Stimulated activated CD4-positive, alpha-beta T cell treated with anti-CD3 and anti-CD28 coated beads, TNF-alpha, amount 100 ng/mL, for 48 hours (primary cell): ENCODE measurements at places on chromosomes 11 and 22.

DNA sequence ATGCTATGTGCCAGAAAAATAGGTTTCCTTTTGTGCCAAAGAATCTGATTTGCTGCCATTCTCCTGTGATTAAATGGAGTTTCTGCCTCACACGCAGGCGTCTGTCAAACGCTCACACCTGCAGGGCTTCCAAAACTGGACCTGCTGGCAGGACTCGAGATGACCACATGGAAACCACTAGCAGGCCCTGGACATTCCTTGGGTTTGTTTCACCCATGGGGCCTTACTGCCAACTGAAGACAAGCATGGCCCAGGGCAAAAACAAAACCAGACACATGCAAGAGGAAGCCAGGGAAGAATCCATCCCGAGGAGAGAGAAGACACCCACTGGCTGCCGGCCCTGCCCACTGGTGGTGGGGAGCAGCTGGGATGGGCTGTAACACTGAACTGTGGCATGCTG is 55.9 kb upstream of the MN1 start:
- DNase-seq, result no peak

DNA sequence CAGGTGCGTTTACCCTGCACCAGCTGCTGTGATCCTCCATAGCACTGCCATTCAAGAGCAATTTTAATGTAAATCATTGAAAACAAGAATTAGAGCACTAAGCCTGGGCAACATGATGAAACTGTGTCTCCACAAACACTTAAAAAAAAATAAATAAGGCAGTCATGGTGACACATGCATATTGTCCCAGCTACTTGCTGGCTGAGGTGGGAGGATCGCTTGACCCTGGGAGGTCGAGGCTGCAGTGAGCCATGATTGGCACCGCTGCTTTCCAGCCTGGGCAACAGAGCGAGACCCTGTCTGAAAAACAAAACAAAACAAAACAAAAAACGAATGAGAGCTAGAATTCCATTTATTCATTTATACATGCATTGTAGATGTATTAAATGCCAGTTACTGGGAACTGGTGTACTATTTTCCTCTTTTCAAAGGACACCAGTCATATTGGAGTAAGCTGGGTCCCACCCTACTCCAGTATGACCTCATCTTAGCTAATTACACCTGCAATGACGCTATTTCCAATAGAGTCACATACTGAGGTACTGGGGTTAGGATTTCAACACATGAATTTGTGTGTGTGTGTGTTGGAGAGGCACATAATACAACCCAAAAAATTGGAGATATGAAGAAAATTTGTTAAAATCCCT is 101.9 kb downstream of the MICAL2 start:
- no peak for DNase-seq

- DNase-seq, result no peak
Observed at GRCh38 chr22:27507935-27508526, 293.5 kb downstream of the MN1 start.

DNA sequence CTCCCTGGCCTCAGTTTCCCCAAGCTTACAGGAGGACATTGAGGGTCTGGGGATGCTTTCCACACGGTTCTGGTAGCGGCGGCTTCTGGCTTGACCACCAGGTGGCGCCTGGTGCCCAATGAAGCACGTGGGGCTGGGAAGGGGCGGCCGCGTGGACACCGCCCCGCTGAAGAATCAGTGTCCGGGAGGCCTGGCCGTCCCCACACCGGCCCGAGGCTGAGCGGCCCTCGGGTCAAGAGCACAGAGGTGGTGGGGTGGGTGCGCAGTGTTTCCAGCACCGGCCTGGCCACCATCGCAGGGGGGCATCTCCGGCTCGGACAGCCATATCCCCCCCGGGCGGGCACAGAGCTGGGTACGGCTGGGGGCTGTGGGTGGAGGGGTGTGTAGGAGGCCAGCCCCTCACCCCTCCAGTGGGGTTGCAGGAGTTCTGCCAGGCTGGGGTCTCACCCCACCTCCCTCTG is 27.8 kb upstream of the PPARA start:
- DNase-seq, result peak; percentile 53

- DNase-seq, result no peak
Observed at GRCh38 chr11:134612140-134613030, 200.3 kb upstream of the B3GAT1 start.

DNA sequence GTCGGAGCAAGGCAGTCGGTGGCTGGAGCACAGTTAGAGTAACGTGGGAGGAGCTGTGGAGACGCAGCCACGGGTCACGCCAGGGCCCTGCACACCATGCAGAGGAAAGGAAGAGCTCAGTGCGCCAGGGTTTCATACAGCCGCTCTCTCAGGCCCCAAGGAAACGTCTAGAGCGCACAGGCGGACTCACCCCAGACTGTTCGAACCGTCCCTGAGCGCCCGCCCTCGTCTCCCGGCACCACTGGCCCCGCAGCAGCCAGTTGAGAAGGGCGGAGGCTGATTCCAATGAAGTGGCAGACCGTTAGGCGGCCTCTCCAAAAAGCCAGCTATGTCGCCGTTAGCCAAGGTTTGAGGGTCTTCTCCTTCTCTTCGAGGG is 483 bp upstream of the HYLS1 start:
- no peak for DNase-seq

- no peak for DNase-seq
Observed at GRCh38 chr11:41102471-41102870, 357.0 kb downstream of the LRRC4C start.

- DNase-seq, result no peak
Observed at GRCh38 chr11:23674866-23675265, 814.6 kb upstream of the CCDC179 start.

DNA sequence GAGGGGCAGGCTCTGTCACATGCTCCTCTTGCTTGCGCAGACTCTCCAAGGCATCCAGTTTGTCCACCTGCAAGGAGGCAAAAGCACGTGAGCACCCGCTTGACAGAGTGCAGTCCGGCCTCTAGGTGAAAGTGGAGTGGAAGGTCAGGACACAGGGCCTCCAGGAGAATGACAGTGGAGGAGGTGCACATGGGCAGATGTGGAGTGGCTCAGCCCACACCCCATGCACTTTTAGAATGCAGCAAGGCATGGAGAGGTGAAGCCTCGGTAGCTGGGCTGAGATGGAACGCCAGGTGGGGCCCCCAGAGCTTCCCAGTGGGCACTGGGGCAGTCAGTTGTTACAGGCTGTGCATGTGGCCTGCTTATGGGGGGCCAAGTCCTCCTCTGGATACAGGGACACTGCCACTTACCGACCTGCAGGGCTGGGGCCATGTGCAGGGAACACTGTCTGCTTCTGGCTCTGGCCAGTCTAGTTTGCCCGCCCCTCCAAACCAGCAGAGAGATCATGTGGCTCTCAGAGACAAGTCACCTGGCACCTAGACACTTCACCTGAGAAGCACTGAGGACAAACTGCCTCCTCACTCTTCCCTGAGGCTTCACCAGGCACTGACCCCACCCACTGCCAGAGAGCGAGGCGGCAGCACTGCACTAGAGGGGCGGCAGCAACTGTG is 2.3 kb upstream of the SLC25A1 start:
- no peak for DNase-seq

DNA sequence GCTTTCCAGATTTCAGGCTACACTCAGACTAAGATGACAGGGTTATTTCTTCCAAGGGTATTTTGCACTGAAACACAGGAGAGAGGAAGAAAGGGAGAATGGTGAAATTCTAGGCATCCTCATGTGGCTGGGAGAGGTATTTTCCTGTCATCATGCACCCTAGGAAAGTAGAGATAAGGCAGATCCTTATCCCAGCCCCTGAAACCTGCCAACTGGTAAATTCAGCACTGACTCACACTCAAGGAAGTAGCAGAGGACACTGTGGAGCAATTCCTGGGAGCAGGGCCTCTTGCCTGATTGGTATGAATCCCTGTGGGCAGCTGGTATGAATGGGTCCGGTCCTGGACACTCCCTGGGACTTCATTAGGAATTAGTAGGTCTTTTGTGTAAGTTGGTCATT is 37.6 kb upstream of the SLC5A1 start:
- DNase-seq, result no peak

- no peak for DNase-seq
Observed at GRCh38 chr11:45266676-45267020, 19.5 kb downstream of the SYT13 start.

GRCh38 chr22:45962756-45963324 is 14.1 kb downstream of the WNT7B start:
- DNase-seq, result no peak

DNA sequence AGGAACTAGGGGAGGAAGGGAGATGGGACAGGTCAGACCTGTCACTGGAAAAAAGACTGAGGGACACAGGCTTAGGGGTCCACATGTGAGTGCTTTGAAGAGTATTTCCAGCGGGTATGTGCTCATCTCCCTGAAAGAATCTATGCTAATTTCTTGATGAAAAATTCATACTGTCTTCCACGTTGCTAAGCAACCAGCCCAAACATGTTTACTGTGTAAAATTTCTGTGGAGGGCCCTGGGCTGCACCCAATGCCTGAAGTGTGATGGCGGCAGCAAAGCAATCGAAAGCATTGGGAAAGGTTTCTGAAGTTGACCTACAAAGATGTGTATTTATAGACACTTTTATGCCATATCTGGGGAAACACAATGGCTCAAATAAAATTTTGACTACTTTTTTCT is 7.4 kb downstream of the SYT13 start:
- no peak for DNase-seq

GRCh38 chr11:103881584-103881983 is 154.9 kb upstream of the DDI1 start:
- DNase-seq, result no peak

GRCh38 chr11:69199583-69200315 is 44.0 kb downstream of the SMIM38 start:
- DNase-seq, result no peak

DNA sequence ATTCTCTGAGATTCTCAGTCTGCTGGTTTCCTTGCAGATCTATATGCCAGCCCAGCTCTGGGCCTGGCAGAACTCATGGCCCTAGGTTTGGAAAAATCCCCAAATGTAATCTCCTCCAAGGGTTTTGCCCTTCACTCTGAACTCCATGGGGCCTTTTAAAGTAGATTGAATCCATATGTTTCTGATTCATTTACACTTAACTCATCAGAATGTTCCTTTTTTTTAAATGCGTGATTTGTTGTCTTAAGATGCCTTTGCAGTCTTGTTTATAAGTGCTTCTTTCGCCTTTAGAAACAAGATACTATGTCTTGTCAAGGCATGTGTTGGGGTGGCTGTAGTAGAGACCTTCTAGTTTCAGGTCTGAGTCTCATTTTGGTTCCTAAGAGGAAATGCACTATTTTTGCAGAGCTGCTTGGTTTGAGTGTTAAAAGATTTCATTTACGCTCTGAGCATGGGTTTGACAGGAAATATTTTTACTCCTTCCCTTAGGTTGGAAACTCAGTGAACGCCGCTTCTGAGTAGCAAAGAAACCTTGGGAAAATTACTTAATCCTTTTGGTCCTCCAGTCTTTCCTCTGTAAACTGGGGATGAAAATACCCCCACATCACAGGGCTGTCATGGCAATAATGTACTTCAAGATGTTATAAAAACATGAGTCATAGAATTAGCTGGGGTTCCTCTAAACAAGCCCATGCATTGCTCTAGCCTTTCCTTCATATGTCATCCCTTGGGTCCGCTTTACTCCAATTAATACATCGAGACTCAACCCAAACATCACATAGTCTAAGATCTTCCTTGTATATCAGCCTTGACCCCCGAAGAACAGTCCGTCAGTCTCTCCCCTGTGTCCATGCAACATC is 83.5 kb downstream of the SNX19 start:
- DNase-seq, result no peak

GRCh38 chr11:94758666-94759065 is 9.5 kb upstream of the AMOTL1 start:
- DNase-seq, result no peak

GRCh38 chr11:32751381-32751780 is 43.1 kb downstream of the CCDC73 start:
- DNase-seq, result no peak

DNA sequence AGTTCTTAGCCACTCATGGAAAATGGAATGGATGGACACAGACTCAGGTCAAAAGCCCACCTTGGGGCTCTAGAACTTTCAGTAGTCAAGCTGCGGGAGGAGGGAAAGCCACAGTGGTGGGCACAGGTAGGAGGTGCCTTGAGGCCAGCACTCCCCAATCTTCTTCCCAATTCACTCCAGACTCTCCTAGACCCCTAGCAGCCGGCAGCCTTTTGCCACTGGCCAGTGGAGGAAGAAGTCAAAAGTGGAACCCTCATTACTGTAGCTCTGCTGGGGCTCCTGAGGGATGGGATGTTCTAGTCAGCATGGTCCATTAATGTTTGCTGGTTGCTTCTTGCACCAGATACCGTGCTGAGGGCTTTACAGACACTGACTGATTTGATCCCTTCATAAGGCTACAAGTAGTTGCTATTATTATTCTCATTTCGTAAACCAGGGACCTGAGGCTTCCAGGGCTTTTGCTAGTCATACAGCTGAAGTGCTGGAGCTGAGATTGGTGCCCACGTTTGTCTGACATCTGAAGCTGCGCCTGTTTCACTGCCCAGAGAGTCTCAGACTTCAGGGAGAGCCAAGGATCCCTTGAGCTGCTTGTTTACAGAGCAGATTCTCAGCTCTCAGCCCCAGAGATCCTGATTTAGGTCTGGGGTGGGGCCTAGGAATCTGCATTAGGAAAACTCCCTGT is 1.1 kb downstream of the UCP3 start:
- no peak for DNase-seq
